ENCODE measurements at places on chromosomes 12 and 14. TPM values are rescaled to one million over a fixed set of nuclear protein-coding genes. Genes with fewer than 3 reads are reported as not detected.

The RNASE2 gene
- not detected for total RNA-seq

The TSPAN19 gene
- not detected for total RNA-seq

The ZBTB42 gene
- total RNA-seq = 5.5 TPM

The FZD10 gene
- total RNA-seq = not detected

The POU6F1 gene
- total RNA-seq = 5.1 TPM

DNA sequence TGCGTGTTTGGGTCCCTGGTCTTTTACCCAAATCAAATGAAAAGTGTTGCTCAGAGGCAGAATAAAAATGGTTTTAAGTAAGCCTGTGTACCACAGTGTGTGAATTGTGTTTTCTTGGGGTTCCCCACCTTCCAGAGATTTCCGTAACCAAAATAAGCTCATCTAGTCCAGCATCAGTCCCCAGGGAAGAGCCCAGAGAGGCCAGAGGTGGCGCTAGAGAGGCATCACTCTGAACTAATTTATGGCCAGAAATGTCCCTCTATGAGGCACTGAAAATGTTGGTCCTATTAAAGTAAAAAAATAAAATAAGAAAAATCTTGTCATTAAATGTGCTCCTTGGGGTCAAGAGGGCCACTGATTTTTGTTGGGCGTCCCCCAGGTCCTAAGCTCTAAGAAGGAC, 24.9 kb upstream of the PRKAB1 start:
- no peak overlapping the region for H3K27ac ChIP-seq
- DNase-seq = no peak
- no peaks in the 10 kb centered on the region for H3K4me1 ChIP-seq

DNA sequence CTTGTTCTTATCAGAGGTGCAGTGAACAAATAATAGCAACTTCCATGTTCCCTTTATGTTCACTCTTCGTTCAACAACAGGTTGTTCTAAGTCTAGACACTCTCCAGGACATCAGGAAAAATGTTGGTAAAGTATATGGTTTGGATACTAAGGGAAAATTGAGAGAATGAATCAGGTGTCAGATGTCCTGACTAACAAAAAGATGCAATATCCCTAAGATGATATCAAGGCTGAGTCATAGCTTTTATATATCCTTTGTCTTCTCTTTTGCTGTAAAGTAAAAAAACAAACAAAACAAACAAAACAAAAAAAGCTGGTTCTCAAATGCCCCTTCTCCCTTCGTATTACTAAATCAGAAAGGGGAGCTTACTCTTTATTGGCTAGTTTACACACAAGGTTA, 11.1 kb downstream of the GLIPR1L1 start:
- H3K27ac ChIP-seq = no peak overlapping the region
- H3K36me3 ChIP-seq = no peaks in the 10 kb centered on the region
- H3K27me3 ChIP-seq = peaks cover 25% of the 10 kb centered on the region
- H3K4me3 ChIP-seq = no peak overlapping the region
- DNase-seq = no peak
- H3K4me1 ChIP-seq = peaks cover 7% of the 10 kb centered on the region

DNA sequence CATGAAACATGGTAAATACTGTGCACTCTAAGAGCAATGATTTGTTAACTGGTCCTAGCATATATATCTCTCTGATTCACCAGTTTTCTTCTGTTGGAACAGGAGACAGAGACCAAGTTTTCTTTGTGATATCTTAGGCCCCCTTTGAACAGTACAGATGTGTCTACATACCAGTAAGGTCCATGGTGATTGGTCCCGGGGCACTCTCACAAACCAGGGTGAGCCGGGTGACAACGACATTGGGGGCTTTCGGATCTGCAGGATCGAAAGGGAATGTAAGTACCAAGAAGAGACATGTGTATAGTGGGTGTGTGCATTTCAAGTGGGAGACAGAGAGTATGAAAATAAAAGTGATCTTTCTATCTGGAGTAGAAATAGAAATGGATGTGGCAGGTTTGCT, 11.3 kb upstream of the ERP27 start:
- H3K4me1 ChIP-seq = peaks cover 83% of the 10 kb centered on the region

- no peaks in the 10 kb centered on the region for H3K36me3 ChIP-seq
- no peak for DNase-seq
- H3K4me3 ChIP-seq = no peak overlapping the region
- H3K27ac ChIP-seq = no peak overlapping the region
These were observed 193.9 kb downstream of the EMP1 start for GRCh38 chr12:13390381-13390861.

- peaks cover 45% of the 10 kb centered on the region for H3K27me3 ChIP-seq
- H3K4me3 ChIP-seq = no peak overlapping the region
- no peak for DNase-seq
These were observed 132.2 kb downstream of the ASCL4 start for GRCh38 chr12:107906707-107907106.

DNA sequence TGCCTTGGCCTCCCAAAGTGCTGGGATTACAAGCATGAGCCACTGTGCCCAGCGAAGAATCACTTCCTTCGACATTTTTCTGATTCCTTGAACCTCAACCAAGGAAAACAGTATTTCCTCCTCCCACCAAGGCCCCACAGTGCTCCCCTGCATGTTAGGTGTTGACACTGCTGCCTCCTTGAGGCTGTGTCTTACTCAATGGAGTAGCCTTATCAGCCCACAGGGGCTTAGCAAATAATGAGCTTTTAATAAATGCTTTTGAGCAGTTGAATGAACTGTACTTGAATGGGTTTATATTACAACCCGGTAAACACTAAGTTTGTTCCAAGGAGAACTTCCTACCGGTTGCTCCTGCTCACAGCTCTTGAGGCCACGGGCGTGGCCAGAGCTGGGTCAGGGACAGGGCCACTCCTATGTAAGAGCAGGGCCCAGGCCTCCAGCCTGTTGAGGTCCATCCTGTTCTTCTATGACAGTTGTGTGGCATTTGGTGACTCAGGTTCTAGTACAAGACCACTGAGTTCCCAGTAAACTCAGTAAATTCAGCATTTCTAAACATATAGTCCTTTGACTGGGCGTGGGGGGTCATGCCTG, 36.8 kb upstream of the TUBA1A start:
- H3K36me3 ChIP-seq = no peaks in the 10 kb centered on the region
- H3K4me1 ChIP-seq = peaks cover 3% of the 10 kb centered on the region
- H3K27ac ChIP-seq = no peak overlapping the region
- H3K27me3 ChIP-seq = peaks cover 10% of the 10 kb centered on the region
- DNase-seq = no peak

DNA sequence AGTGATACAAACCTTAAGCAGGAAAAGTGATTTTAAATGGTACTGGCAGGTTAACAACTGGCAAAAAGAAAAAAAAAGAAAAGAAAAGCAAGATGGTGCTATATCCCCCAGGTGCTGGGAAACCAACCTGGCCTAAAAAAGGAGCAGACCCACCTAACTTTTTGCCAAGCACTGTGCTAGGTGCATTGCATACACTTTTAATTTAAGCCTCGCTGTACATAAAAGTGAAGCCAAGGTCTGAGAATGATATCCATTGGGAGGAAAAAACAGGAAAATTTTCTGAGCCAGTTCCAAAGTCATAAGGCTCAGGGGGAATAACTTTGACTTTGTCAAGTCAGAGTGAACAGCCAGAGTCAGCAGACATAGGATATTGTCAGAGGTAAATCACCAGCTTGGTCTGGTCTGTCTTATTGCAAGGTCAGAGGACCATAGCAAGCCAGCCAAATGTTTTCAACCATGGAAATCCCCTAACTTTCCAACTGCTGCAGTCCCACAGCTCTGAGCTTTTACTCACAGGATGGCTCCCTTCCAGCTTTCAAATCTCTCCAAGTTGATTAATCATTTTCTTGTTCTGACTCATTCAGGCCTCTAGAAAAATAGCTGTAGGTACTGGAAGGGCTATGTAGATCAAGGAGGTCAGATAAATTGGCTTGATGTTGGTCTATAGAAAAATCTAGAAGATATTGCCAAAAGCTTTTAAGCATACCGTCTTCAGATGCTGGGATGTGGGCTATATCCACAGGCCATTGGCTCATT, 412.9 kb downstream of the RAD51B start:
- H3K4me3 ChIP-seq = no peak overlapping the region
- H3K27me3 ChIP-seq = no peaks in the 10 kb centered on the region
- peak; percentile 71 for DNase-seq

GRCh38 chr12:75721796-75722195, 210.4 kb upstream of the KRR1 start:
- no peak overlapping the region for H3K27ac ChIP-seq
- no peak overlapping the region for H3K4me3 ChIP-seq
- peaks cover 3% of the 10 kb centered on the region for H3K27me3 ChIP-seq
- no peak for DNase-seq

DNA sequence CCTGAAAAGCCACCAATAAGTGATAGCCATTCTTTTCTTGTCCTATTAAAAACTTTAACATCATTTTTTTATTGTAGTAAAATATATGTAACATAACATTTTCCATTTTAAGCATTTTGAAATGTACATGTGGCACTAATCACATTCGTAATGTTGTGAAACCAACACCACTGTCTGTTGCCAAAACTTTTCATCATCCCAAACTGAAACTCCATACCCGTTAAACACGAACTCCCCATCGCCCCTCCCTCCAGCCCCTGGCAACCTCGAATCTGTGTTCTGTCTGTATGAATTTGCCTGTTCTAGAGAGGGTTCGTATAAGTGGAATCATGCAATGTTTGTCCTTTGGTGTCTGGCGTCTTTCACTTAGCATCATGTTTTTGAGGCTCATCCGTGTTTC, 75.9 kb downstream of the CCDC92 start:
- H3K36me3 ChIP-seq = no peaks in the 10 kb centered on the region
- peaks cover 3% of the 10 kb centered on the region for H3K27me3 ChIP-seq
- H3K4me1 ChIP-seq = peaks cover 2% of the 10 kb centered on the region
- no peak overlapping the region for H3K4me3 ChIP-seq

GRCh38 chr14:100844082-100844408, 18.1 kb downstream of the MEG3 start:
- H3K4me3 ChIP-seq = no peak overlapping the region
- H3K36me3 ChIP-seq = no peaks in the 10 kb centered on the region
- no peak for DNase-seq
- no peak overlapping the region for H3K27ac ChIP-seq
- no peaks in the 10 kb centered on the region for H3K27me3 ChIP-seq

DNA sequence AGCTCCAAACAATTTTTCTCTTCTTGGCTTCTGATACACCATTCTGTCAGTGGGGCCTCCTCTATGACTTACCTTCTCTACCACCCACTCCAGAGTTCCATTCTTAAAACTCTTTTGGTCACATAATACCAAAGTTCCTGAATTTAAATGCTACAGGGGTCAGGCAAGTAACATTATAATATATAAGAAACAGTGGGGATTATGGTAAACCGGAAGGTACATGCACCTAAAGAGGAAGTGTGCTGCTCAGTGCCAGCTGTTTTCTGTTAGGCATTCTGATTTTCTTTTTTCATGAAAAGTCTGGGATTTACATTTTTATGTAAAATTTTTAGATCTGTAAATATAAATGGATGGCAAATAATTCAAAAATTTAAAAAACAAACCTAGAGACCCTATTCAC, 39.9 kb downstream of the SOS2 start:
- H3K4me1 ChIP-seq = no peaks in the 10 kb centered on the region
- H3K27ac ChIP-seq = no peak overlapping the region
- no peak overlapping the region for H3K4me3 ChIP-seq
- peaks cover 7% of the 10 kb centered on the region for H3K36me3 ChIP-seq
- no peaks in the 10 kb centered on the region for H3K27me3 ChIP-seq

DNA sequence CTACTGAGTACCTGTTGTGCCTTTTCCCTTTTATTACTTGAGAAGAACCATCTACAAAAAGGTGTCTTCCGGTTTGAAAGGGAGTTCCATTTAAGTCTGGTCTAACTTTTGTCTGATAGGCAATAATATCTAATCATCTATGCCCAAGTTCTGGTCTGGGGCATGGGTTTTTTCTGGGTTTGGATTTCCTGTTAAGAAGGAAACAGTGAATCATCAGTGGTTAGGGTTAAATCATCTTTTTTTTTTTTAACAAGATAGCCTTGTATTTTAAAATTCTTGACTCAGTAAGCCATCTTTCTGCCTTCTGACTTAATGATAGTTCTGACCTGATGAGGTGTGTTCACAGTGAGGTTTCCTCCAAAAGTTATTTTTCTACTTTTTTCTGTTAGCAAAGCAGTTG, 29.3 kb upstream of the CPNE8 start:
- no peaks in the 10 kb centered on the region for H3K36me3 ChIP-seq
- no peaks in the 10 kb centered on the region for H3K27me3 ChIP-seq
- H3K27ac ChIP-seq = no peak overlapping the region
- H3K4me1 ChIP-seq = peaks cover 9% of the 10 kb centered on the region
- no peak for DNase-seq

DNA sequence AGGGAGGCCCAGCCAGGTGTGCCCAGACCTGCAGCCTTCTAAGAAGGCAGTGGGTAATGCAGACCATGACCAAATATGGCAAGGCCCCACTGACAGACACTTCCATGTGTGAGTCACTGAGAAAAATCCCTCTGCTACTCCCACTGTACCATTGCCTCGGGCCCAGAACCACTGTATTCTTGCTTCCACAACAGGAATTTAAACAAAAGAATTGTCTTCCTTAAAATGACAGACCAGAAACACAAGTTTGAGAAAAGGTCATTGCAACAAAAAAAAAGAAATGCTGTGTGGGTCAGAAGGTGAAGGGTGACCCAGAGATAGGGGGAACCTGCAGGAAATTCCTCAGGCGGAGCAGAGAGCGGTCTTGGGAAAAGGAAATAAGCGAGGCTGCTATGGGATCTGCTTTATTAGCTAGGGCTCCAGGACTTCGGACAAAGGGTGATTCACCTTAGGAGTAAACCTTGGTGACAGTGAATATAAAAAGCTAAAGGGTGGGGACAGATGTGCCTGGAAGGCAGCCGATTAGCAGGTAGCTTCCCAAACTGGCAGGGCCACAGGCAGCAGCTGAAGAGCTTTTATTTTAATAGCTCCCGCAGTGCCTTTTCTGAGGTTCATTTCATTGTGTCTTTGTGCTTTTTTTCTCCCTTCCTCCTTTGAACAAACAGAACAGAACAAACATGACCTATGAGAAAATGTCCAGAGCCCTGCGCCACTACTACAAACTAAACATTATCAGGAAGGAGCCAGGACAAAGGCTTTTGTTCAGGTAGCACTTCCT, 185.3 kb upstream of the BCL2L14 start:
- peaks cover 52% of the 10 kb centered on the region for H3K4me1 ChIP-seq
- no peak overlapping the region for H3K4me3 ChIP-seq
- no peak for DNase-seq
- no peaks in the 10 kb centered on the region for H3K27me3 ChIP-seq
- H3K36me3 ChIP-seq = peaks cover 95% of the 10 kb centered on the region
- no peak overlapping the region for H3K27ac ChIP-seq

DNA sequence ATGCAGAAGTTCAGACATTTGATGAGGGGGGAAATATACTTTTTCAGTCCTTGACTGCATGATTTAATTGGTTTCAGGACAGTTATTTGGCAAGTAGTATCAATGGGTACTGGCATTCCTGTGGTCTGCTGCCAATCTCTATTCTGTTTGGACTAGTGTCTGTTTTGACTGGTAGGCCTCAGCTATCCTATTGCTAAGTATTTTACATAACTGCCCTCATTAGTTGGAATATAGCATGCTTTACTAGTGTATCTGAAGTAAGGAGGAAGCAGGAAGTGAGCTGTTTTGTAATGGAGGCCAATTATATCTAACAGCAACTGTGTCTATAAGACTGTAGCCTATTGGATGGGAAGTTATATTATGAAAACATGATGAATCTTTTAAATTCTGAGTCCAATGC, 104.3 kb downstream of the FLRT2 start:
- no peaks in the 10 kb centered on the region for H3K27me3 ChIP-seq
- H3K4me3 ChIP-seq = no peak overlapping the region
- no peaks in the 10 kb centered on the region for H3K36me3 ChIP-seq
- no peak overlapping the region for H3K27ac ChIP-seq
- no peak for DNase-seq

All from activated CD4-positive, alpha-beta T cell treated with anti-CD3 and anti-CD28 coated beads, Interleukin-2, amount 10 ng/mL, durations not matched to agents 24 days and 14 days (primary cell).